ENCODE measurements at places on chromosomes 6 and 20.

GRCh38 chr6:104537180-104537579 lies 322.5 kb downstream of the HACE1 start:
- no peak overlapping the region for H3K4me3 ChIP-seq
- peaks cover 20% of the 10 kb centered on the region for H3K4me1 ChIP-seq
- no peak overlapping the region for H3K27ac ChIP-seq
- DNase-seq = no peak
- H3K36me3 ChIP-seq = no peaks in the 10 kb centered on the region

DNA sequence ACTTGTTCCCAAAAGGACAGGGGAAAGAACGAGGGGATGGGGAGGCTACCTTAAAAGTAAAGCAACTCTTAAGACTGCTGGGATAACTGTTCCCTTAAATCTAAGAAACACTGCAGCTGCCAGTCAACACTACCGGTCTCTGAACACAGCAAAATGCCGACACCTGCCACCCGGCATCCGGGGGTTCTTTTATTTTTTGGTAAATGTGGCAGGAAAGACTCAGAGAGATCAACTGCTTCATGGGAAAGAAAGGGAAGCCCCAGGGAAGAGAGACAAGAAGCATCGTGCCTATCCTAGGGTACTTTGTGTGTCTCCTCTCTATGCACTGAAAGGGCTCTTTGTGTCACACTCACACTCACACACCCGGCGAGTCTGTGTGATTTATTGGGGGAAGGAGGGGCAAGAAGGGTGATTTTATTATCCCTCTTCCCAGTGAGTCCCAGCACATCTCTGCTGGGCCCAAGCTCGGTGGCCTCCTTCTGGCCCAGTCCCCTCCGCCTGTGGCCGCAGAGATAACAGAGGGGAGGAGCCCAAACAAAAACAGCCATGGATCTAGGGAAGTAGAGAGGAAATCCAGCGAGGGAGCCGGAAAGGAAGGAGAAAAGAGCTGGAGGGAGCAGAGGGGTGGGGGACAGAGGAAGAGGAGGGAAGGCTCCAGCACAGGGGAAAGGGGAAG lies 1.4 kb downstream of the FYN start:
- DNase-seq = no peak
- H3K27ac ChIP-seq = peak overlapping the region; percentile 96
- H3K4me1 ChIP-seq = peaks cover 34% of the 10 kb centered on the region
- H3K4me3 ChIP-seq = peak overlapping the region; percentile 90
- H3K27me3 ChIP-seq = no peaks in the 10 kb centered on the region
- no peaks in the 10 kb centered on the region for H3K36me3 ChIP-seq

DNA sequence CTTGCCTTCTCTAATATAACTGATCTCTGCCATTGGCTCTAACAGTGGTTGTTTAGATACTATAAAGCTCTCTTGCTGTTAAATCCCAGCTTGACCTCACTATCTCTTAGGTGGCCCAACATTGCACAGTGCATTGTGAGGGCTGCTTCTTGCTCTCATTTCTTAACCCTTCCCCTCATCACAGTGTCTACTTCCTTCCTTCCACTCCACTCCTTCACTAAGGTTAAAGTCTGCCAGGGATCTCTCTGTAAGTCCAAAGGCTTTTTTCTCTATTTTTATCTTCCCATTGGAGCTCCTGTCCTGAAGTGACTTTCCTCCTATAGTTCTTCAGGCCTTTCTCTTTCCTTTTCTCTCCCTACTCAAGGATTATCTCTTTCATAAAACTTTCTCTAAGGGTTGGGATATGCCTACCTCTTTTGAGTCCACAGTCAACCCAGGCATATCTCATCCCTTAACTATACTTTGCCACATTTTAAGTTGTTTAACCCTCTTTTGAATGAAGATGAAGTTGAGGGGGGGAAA lies 4.0 kb upstream of the TBC1D22B start:
- peaks cover 12% of the 10 kb centered on the region for H3K4me1 ChIP-seq
- H3K27ac ChIP-seq = no peak overlapping the region
- DNase-seq = no peak
- no peaks in the 10 kb centered on the region for H3K27me3 ChIP-seq

DNA sequence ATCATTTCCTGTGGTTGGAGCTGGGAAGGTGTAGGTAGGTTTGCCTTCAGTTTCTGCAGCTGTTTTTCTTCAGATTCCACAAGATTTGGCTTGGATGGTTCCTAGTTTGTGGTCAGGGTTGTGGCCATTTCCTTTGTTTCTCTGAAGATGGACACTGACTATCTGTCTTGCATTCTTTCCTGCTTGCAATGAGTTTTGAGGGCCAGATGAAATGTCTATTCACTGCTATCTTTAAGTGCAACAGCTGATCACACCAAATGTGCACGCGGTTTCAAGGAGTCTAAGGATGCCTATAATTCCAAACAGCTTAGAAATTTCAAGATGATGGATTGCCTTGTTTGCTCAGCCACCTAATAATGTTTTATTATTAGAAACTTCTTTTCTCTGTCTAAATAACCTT lies 28.4 kb downstream of the IL20RA start:
- H3K36me3 ChIP-seq = no peaks in the 10 kb centered on the region
- no peaks in the 10 kb centered on the region for H3K27me3 ChIP-seq
- peaks cover 18% of the 10 kb centered on the region for H3K4me1 ChIP-seq
- no peak for DNase-seq
- no peak overlapping the region for H3K4me3 ChIP-seq

DNA sequence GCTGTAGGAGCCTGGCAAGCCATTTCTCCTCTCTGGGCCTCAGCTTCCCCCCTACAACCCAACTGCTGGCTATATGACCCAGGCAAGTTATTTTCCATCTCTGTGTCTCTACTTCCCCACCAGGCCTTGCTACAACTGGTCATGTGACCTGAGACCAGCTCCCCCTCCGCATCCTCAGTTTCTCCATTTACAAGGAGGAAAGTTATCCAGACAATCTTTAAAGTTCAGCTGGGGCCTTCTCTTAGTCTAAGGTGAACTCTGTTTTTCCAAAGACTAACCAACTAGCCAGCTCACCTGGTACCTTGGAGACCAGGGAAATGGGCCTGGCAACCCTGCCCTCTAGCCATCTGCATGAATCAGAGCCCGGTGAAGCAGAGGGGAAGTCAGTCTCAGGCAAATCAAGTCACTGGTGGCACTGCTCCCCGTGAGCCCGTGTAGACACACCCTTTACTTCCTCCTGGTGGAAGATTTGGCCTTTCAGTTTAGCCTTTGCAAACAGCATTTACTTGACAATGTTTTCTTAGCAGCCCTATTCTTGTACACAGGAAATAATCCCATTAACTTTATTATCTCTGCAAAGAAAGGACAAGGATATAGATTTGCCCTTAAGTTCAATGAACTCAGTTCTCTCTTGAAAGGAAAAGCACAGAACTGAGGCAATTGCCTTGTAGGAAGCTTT lies 157.7 kb downstream of the VEGFA start:
- peaks cover 17% of the 10 kb centered on the region for H3K4me1 ChIP-seq
- H3K36me3 ChIP-seq = no peaks in the 10 kb centered on the region
- DNase-seq = peak; percentile 43

DNA sequence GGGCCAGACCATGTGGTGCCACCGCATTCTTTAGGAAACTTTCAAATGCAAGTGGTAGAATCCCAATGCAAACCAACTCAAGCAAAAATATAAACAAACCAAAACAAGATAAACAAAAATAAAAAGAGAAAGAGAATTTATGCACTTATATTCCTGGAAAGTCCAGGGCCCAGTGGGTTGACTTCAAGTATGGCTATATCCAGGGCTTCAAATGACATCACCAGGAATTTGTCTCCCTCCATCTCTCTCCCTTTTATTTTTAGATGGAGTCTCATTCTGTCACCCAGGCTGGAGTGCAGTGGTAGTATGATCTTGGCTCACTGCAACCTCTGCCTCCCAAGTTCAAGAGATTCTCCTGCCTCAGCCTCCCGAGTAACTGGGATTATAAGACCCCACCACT lies 56.1 kb upstream of the PNRC1 start:
- no peaks in the 10 kb centered on the region for H3K27me3 ChIP-seq
- no peak for DNase-seq
- no peak overlapping the region for H3K27ac ChIP-seq

- no peaks in the 10 kb centered on the region for H3K4me1 ChIP-seq
- H3K27me3 ChIP-seq = no peaks in the 10 kb centered on the region
- no peak for DNase-seq
- no peak overlapping the region for H3K4me3 ChIP-seq
Observed at GRCh38 chr20:31803552-31804291, 15.4 kb upstream of the MYLK2 start.

DNA sequence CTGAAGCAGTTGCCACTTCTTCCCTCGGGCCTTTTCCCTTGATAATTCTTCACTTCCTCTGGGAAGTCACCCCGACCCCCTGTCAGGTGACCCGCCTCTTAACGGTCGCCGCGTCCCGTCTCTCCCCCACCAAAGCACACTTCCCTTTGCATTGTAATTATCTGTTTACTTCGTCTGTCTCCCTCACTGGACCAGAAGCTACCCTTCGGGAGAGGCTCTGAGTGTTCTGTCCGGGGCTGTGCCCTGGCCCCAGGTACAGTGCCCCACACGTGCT lies 771 bp upstream of the SNAI1 start:
- no peak overlapping the region for H3K27ac ChIP-seq
- peaks cover 51% of the 10 kb centered on the region for H3K4me1 ChIP-seq
- DNase-seq = no peak
- H3K27me3 ChIP-seq = no peaks in the 10 kb centered on the region
- H3K36me3 ChIP-seq = no peaks in the 10 kb centered on the region
- peak overlapping the region; percentile 48 for H3K4me3 ChIP-seq

DNA sequence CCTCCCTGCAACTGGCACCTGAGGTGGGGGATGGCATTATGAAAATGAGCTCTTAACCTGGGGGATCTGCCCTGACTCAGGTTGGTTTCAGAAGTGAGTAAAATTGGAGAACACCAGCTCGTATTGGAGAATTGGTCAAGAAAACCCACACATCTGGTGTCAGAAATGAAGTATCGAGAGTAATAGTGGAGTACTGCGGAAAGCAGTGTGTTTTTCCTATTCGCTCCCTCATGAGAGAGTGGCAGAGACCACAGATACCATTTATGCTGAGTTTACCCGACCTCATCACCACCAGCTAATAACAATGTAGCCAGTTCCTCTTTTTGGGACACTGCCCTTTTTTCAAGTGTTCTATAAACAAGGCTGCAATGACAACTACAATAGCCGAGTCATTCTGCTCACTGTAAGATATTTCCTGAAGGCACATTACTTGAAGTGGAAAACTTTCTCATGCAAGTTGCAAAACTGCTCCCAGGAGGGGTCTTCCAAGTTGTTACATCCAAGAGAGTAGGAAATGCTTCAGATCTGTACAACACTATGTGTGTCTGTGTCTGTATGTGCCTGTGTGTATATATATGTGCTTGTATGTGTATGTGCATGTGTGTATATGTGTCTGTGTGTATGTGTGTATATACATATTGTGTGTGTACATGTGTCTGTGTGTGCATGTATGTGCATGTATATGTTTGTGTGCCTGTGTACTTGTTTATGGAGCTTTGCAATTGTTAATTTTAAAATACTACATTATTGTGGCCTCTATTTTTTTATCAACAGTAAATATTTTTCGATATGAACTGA lies 106.0 kb upstream of the CST7 start:
- no peaks in the 10 kb centered on the region for H3K4me1 ChIP-seq
- no peak overlapping the region for H3K27ac ChIP-seq
- H3K27me3 ChIP-seq = no peaks in the 10 kb centered on the region
- no peak overlapping the region for H3K4me3 ChIP-seq
- H3K36me3 ChIP-seq = no peaks in the 10 kb centered on the region

DNA sequence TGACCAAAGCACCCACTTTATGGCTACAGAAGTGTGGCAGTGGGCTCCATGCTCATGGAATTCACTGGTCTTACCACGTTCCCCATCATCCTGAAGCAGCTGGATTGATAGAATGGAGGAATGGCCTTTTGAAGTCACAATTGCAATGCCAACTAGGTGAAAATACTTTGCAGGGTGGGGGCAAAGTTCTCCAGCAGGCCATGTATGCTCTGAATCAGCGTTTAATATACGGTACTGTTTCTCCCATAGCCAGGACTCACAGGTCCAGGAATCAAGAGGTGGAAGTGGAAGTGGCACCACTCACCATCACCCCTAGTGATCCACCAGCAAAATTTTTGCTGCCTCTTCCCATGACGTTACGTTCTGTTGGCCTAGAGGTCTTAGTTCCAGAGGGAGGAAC lies 60.5 kb upstream of the GMDS start:
- no peak for DNase-seq
- H3K4me1 ChIP-seq = no peaks in the 10 kb centered on the region
- no peak overlapping the region for H3K4me3 ChIP-seq
- H3K27ac ChIP-seq = no peak overlapping the region
- H3K27me3 ChIP-seq = no peaks in the 10 kb centered on the region

DNA sequence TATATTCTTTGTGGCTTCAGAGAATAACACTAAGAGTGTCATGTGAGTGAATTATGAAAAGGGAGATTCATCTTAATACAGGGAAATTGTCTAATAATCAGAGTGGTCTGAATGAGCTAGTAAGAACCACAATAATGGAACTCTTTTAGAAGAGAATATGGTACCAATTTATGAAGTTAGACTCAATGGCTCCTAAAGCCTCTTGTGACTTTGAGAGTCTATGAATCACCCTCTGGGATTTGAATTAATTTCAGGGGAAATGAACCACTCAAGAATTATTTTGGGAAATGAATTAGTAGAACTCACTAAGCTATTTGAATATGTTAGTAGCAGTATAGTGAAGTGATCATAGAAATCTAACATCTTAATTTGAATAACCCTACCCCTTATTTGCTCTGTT lies 14.3 kb downstream of the PCMT1 start:
- H3K27ac ChIP-seq = no peak overlapping the region
- H3K4me3 ChIP-seq = no peak overlapping the region
- no peaks in the 10 kb centered on the region for H3K27me3 ChIP-seq
- DNase-seq = no peak
- no peaks in the 10 kb centered on the region for H3K4me1 ChIP-seq
- peaks cover 28% of the 10 kb centered on the region for H3K36me3 ChIP-seq

- no peaks in the 10 kb centered on the region for H3K27me3 ChIP-seq
- H3K27ac ChIP-seq = no peak overlapping the region
- no peak for DNase-seq
- H3K4me1 ChIP-seq = peaks cover 6% of the 10 kb centered on the region
Observed at GRCh38 chr6:16473908-16474771, 235.8 kb downstream of the GMPR start.

GRCh38 chr6:77092971-77093370 lies 370.3 kb downstream of the HTR1B start:
- no peaks in the 10 kb centered on the region for H3K36me3 ChIP-seq
- H3K27me3 ChIP-seq = no peaks in the 10 kb centered on the region
- no peak overlapping the region for H3K4me3 ChIP-seq
- H3K4me1 ChIP-seq = no peaks in the 10 kb centered on the region
- H3K27ac ChIP-seq = no peak overlapping the region

GRCh38 chr6:166852451-166852975 lies 103.8 kb downstream of the RNASET2 start:
- no peaks in the 10 kb centered on the region for H3K4me1 ChIP-seq
- no peaks in the 10 kb centered on the region for H3K27me3 ChIP-seq
- no peak for DNase-seq
- H3K36me3 ChIP-seq = no peaks in the 10 kb centered on the region
- H3K4me3 ChIP-seq = no peak overlapping the region

- H3K27me3 ChIP-seq = no peaks in the 10 kb centered on the region
- H3K27ac ChIP-seq = peak overlapping the region; percentile 63
- no peak for DNase-seq
- H3K4me3 ChIP-seq = no peak overlapping the region
- peaks cover 13% of the 10 kb centered on the region for H3K4me1 ChIP-seq
- no peaks in the 10 kb centered on the region for H3K36me3 ChIP-seq
Observed at GRCh38 chr6:54698974-54699373, 147.6 kb upstream of the FAM83B start.
